ENCODE measurements at places on chromosomes 4 and X.

GRCh38 chr4:39470402-39470801 lies 11.5 kb downstream of the LIAS start:
- DNase-seq, result no peak

- DNase-seq, result no peak
Observed at GRCh38 chr4:82680834-82681233, 117.8 kb downstream of the SCD5 start.

GRCh38 chr4:32106767-32107166 lies 1386.6 kb downstream of the PCDH7 start:
- no peak for DNase-seq

GRCh38 chrX:18617407-18617750 lies 54.5 kb downstream of the RS1 start:
- peak; percentile 4 for DNase-seq

- DNase-seq, result no peak
Observed at GRCh38 chr4:168077726-168078239, 14.6 kb upstream of the ANXA10 start.

- DNase-seq, result no peak
Observed at GRCh38 chr4:95469617-95470016, 79.2 kb downstream of the UNC5C start.

DNA sequence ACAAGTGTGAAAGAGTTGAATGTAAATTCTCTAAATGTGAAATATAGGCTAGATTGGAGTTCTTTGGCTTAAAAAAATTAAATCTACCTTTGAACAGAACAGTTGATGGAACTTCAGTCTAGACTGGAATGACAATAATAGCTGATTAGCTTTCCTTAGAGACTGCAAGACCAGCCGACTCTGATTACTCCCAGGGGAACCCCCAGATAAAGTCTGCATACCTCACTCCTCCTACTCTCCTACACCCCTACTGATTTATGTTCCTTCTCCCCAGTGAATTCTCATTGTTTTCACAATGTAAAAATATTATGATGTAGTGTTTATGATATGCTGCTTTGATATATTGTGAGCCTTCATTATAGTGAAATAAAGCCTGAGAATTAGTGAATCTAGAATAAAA lies 241.3 kb downstream of the CFAP299 start:
- DNase-seq, result no peak

DNA sequence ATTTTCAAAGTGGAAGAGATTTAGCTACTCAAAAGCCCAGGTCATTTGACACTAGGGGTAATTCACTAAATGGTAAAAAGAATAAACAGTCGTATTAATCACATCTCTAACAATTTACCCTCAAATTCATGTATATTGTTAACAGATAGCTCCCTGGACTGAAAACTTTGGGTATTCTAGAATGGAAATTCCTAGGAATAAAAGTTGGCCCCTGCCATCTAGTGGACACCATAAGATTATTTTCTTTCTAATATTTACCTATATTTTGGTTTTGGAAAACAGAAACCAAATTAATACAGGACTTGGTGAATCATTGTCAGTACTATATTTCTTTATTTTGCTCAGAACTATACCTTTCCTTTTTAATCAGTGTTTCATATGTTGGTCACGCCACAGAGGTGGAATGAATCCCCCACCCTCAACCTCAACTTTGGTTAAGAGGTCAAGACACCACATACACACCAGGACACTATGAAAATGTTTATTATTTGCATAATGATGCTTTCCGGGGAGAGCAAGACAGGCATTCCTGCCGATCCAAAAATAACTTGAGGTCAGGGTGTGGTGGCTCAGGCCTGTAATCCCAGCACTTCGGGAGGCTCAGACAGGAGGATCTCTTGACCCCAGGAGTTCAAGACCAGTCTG lies 96.2 kb upstream of the APOOL start:
- peak; percentile 1 for DNase-seq

DNA sequence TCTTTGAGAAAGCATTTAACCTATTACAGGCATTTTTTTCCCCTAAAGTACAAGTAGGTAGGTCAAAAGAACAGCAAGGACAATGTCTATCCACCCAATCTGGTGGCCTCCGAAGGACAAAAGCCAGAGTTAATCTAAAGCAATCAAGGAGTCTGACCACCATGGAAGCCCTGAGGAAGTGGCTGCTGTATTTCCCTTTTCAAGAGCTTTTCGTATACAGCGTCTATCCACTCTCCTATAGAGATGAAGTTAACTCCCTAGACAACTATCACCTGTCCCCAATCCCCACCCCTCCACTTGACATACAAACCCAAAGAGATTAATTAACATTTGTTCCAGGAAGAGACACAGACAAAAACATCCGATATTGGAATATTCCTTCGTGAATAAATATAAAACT lies 85.5 kb downstream of the SNCA start:
- no peak for DNase-seq

- no peak for DNase-seq
Observed at GRCh38 chr4:47219586-47219985, 188.2 kb downstream of the GABRB1 start.

GRCh38 chr4:84482564-84483563 lies 16.2 kb downstream of the NKX6-1 start:
- DNase-seq, result no peak

DNA sequence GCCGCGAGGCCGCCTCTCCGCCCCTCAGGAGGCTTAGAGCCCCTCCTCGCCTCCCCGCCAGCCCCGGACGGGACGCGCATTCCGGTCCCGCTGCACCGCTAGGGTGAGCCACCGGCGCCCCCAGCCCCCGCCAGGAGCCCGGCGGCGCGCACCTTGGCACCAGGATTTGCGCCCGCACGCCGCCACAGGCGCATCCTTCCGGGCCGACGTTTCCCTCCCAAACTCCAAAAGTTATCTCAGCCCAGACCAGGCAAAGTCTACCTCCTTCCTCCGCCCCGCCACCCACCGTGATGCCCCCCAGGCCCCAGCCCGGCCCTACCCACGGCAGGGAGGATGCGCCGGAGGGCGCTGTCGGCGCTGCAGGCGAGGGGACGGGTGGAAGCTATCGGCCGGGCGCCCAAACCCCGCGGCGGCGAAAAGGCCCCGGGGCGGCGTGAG lies 538 bp downstream of the SCML2 start:
- no peak for DNase-seq

DNA sequence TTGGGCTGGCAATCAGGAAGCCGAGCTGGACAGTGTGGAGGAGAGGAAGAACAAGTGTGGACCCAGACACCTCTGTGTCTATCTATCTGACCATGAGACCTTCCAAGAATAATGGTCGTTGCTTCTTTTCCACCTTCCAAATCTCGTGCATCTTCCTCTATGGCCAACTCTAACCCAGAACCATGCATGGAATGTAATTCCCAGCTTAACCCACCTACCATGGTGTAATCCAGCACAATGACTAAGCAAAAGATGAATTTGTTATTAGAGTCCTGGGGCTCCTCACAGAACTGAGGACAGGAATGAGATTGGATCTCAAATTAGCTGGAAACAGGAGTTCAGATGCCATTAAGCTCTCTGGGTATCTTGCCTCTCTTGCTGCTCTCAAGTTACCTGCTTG lies 17.4 kb upstream of the TMEM184C start:
- DNase-seq, result no peak

DNA sequence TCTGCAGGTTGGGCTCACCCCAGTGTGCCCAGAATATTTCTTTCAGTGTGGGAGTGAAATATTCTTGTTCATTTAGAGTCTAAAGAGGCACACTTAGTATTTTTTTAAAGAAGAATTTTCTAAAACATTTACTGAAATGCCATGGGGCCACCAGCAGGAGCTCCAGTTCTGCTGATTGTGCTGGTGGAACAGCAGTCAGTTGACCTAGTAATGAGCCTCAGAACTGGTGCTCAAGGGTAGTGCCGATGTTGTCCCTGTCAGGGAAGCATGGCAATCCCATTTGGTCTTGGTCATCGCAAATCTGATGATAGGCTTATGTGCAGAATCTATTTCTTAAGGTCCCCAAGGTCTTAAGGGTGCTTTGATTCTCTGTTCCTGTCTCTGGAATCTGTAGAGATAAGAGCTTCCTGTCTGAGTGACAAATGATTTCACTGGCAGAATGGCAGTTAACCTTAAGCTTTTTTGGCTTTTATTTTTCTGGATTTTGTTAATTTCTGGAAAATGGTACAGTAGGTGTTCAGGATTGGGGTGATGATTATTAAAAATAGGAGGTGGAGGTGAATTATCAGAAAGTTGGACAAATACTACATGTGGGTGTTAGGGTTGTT lies 31.3 kb downstream of the JADE1 start:
- no peak for DNase-seq

DNA sequence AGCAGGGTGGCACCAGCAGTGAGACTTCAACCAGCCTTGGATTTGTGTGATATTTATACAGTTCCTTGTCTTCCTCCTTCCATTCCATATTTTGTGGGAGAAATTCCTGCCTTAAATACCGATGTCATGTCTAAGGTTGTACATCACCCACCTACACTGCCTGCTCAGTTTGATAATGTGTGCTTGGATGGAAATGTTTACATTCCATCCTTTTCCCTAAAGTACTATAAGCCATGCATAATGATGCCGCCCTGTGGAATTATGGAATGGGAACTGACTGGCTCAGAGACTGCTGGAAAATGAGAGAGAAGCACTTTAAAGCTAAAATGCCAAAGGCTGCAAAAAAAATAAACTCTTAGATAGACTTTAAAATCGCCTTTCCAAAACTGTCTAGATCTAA lies 11.3 kb upstream of the GLUD2 start:
- DNase-seq, result no peak

GRCh38 chr4:1244978-1245471 lies 3.9 kb downstream of the CTBP1 start:
- DNase-seq, result no peak

DNA sequence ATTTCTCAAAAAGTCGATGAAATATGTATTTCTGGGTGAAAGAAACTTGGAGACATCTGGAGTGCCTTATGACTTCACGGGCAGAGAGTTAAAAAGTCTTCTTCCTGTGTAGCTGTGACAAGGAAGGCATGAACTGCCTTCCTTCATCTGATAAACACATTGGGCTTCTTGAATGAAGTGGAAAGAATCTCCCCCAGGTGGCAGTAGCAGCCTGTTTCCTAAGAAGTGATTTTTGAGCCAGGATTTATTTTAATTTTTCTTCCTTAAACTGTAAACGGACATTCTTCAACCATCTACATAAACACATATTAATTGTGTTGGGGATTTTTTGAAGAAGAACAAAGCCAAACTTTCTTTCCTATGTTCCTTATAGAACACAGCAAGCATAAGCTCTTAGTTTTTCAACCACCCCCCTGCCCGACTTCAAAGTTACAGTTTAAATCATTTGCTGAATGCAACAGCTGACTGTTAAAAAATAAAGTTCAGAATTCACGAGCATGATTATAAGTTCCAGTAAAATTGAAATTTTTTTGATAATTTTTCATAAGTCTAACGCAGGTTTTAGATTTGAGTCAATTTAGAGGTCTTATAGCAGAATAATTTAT lies 980 bp upstream of the GIMD1 start:
- DNase-seq, result peak; percentile 61

DNA sequence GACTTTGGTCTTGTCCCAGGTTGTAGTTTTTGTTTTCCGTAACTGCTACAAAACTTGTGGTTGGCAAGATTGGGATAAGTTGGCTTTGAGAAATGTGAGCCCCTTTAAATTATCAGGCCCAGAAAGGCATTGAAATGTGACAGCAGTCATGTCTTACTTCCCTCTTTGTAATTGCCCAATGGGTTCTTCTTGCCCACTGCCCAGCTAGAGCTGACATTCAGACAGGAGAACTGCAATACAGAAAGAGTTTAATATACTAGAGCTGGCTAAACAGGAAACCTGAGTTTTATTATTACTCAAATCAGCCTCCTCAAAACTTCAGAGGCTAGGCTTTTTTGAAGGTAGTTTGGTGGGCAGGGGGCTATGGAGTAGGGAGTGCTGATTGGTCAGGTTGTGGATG lies 288.3 kb downstream of the ZNF674 start:
- DNase-seq, result no peak

DNA sequence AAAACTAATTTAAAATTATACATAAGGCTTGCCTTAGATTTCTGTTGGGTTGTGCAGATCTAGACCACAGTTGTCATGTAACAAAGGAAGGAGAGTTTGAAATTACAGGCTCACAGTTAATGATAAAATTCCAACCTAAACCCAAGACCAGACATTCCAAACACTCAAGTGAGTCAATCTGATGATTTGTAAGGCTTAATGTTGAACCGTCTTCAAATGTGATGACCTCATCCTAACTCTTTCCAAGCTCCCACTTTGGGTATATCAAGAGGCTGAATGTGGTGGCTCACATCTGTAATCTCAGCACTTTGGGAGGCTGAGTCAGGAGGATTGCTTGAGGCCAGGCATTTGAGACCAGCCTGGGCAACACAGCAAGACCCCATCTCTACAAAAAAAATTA lies 149.2 kb downstream of the TBL1X start:
- peak; percentile 40 for DNase-seq

DNA sequence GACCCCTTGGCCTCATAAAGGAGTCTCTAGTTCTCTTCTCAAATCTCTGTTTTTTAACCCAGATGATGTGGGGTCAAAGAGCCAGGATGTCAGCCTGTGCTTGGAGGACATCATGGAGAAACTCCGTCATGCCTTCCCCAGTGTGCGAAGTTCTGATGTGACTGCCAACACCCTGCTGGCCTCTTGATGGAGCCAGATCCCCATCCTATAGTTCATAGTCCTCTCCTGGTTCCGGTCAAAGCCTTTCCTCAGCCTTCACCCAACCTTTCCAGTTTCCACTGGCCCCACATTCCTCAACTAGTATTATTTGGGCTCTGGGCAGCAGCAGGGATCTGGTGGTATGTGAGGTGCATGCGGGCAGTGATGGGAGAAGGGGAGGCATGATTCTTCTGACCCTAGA lies 30.7 kb downstream of the TAF7L start:
- no peak for DNase-seq

- DNase-seq, result peak; percentile 8
Observed at GRCh38 chr4:138034871-138035270, 207.3 kb downstream of the SLC7A11 start.

GRCh38 chr4:134117392-134118183 lies 84.0 kb downstream of the PABPC4L start:
- no peak for DNase-seq

GRCh38 chrX:101287402-101287801 lies 3.7 kb downstream of the TAF7L start:
- DNase-seq, result peak; percentile 28

GRCh38 chr4:174592256-174592984 lies 70.1 kb upstream of the HPGD start:
- DNase-seq, result no peak

- DNase-seq, result no peak
Observed at GRCh38 chr4:41360921-41361793, 104.4 kb downstream of the UCHL1 start.

GRCh38 chrX:125293850-125294780 lies 25.6 kb upstream of the TEX13C start:
- no peak for DNase-seq

DNA sequence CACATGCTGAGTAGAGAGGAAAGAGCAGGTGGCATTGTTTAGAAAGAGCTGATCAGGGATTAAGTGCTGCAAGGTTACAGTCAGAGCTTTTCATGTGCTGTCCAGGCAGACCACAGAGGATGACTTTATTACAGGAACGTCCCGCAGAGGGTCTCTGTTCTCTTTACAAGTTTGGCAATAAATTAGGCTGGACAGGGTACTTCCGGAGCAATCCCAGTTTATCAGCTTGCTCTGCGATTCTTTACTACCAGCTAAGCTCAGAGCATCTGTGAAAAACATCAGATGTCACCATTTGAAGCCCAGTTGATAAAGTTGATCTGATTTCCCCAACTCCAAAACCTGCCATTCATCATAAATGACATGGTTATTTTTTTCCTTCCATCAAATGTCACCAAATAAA lies 633.1 kb downstream of the NLGN4X start:
- DNase-seq, result no peak

Measured in stromal cell of bone marrow (primary cell).